Stimulated activated CD4-positive, alpha-beta T cell treated with anti-CD3 and anti-CD28 coated beads, Interleukin-15, amount 100 ng/mL, for 48 hours (primary cell): ENCODE measurements at places on chromosomes 2 and 18.

GRCh38 chr2:107936433-107937359 is 49.6 kb upstream of the SLC5A7 start:
- DNase-seq = no peak

DNA sequence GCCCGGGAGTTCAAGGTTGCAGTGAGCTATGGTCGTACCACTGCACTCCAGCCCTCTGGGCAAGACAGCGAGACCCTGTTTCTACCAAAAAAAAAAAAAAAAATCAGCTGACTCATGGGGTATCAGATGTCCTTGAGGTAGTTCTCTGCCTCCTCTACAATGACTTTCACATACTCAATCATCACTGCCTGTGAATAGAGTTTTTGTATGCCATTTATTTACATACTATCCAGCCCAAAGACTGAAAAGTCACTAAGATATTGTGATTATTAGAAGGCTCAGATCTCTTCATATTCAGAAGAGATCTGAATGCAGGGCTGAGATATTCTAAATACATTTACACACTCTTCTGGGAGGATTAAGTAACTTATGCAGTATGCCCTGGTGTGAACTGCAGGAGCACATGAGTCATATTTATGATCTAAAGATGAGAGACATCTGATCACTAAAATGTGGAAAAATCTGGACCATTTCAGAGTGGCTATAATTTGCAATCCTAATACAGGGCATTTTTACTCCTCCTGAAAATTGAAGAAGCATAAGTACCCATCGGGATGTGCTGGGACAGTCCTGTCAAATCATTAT is 38.9 kb downstream of the KLF7 start:
- no peak for DNase-seq

- no peak for DNase-seq
Observed at GRCh38 chr2:8121826-8122513, 559.9 kb upstream of the ID2 start.

- no peak for DNase-seq
Observed at GRCh38 chr2:22329211-22330154, 1055.5 kb upstream of the KLHL29 start.

- no peak for DNase-seq
Observed at GRCh38 chr2:206086716-206087350, 859 bp upstream of the INO80D start.

- DNase-seq = no peak
Observed at GRCh38 chr18:35964319-35964718, 8.2 kb upstream of the RMP24 start.

GRCh38 chr2:187936228-187936627 is 355.4 kb upstream of the GULP1 start:
- DNase-seq = no peak

- no peak for DNase-seq
Observed at GRCh38 chr18:48800466-48800865, 150.3 kb downstream of the SMAD7 start.

DNA sequence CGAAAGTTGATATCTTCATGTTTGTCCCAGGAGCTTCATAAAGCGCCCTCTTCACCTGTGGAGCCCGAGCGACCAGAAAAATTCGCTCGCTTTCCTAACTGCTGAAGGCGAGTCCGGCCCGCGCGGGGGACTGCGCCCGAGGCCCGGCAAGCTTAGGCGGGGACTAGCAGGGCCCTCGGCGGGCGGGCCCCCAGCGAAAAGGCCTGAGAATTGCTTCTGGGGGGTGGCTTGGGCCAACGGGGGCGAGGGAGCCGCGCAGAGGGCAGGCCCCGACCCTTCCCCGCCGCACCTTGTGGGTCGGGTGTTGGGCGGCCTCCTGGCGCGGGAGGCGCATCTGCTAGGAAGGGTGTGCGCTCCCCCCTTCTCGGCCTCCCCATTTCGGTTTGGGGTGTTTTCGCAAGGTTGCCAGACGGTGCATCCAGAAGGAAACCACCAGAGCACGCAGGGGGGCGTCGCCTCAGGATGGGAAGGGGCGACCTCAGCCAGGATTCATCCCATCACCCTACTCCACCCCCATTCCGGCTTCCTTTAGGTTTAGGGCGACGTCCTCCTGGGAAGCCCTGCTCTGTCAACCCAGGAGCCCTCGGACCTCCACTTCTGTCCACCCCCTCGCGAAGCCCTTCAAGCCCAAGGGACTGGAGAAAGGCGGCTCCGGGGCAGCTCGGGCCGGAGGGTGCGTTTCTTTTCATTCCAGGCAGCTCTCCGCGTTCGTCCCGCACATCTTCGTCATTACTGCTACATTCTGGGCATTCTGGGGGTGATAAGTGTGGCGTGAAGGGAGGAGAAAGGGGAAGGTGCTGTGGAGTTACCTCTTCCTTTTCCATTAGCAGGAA is 9.1 kb downstream of the SP9 start:
- DNase-seq = no peak

GRCh38 chr2:20568501-20569463 is 82.1 kb downstream of the HS1BP3 start:
- DNase-seq = no peak

DNA sequence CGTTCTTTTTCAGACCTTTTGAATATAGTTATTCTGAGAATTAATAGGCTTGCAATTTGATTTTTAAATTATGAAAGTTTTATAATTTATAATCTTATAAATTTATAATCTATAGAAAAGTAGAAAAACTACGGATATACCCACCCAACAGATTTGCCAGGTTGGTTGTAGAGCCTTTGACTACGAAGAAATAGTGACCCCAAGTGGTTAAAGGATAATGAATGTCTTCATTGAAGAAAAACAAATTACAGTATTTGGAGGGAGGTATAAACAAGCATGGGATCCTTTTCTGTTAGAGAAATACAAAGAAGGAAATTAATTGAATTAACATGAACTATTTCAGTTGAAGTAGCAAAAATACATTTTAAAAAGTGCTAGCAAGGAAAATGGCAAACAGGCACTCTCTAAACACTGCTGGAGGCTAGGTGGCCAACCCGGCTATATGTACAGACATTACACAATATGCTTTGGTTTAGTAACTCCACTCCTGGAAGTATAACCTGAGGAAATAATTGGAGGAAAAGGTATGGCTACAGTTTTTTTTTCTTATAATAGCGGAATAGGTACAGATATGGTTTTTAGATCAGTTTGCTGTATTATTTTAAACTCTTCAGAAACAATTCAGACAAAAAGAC is 110.9 kb downstream of the MIB1 start:
- DNase-seq = no peak
